ENCODE measurements at places on chromosomes 2 and 18.

DNA sequence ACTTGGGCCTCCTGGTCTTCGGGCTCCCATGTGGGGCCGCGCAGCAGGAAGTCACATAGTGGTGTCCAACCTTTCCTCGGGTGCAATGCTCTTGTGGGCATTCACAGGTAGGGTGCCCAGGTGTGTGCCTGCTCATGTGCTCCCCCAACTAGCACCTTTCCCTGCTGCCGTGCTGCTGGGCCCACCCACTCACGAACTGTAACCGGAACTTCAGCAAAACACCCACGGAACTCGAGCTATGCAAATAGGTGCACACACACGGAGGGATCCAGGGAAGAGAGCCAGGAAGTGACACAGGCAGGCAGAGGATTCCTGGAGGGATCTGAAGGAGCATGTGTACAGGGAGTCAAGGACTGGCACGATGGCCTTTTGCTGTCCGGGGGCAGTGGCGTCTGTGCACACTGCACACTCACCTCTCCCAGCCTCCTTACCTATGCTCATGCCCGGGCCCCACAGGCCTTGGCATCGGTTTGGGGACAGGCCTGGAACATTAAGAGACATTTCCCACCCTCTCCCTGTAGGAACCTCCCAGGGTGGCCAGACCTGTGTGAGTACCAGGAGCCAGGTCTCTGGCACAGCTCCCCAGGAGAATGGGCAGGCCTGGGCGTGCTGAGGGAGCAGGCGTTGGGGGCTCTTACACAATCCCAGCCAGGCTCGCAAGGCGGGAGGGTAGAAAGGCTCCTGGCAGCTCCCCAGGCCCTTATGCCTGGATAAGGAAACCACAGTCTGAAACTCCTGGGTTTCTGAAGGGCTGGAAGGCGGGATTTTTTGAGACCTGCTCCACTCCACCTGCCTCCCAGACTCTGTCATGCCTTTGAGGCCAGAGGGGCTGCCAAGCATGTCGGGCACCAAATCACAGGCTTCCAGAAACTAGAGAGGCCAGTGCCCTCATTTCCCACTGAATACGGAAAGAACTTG is 6.6 kb upstream of the PTMA start:
- no peak for DNase-seq

DNA sequence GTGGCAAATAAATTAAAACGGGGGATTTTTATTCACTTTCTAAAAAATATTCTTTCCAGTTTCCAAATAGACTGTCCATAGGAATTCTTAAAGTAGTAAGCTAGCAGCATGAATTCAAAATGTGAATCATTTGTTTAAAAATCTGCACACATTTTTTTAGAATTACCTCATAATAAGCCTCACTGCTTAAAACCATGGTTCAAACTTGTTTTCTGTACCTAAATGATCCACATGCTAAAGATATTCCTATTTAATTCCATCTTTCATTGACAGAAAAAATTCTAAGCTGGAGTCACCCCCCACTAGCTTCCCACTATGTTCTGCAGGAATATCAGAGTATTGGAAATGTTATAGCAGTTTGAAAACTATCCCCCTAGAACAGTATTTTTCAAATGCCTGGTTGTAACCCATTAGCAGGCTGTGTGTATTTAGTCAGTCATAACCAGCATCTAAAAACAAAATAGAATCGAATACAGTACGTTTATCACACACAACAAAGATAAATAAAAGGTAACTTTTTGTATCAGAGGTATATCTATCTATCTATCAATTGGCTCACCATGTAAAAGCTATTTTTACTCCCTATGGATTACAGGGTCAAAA is 11.2 kb upstream of the IKZF2 start:
- no peak for DNase-seq

- DNase-seq, result no peak
Observed at GRCh38 chr2:66346231-66346664, 88.7 kb upstream of the MEIS1 start.

GRCh38 chr2:54572262-54572635 is 116.1 kb downstream of the SPTBN1 start:
- no peak for DNase-seq

DNA sequence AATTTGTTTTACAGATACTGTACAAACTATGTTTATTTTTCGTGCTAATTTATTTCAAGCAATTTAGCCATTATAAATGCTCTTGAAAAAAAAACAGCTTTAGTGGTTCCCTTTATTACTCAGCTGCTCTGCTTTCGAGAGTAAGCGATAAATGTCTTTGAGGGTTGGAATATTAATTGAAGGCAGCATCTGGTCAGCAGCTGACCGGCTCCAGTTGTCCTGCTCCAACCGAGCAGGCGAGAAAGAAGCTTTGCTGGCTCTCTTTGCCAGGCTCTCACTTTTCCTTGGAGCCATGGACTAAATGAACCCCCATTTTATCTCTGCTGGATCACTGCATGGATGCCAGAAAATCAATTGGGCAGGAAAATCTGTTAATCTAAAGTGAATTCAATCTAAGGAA is 147.4 kb downstream of the LNPK start:
- no peak for DNase-seq

GRCh38 chr2:128457006-128457604 is 138.4 kb upstream of the HS6ST1 start:
- no peak for DNase-seq

DNA sequence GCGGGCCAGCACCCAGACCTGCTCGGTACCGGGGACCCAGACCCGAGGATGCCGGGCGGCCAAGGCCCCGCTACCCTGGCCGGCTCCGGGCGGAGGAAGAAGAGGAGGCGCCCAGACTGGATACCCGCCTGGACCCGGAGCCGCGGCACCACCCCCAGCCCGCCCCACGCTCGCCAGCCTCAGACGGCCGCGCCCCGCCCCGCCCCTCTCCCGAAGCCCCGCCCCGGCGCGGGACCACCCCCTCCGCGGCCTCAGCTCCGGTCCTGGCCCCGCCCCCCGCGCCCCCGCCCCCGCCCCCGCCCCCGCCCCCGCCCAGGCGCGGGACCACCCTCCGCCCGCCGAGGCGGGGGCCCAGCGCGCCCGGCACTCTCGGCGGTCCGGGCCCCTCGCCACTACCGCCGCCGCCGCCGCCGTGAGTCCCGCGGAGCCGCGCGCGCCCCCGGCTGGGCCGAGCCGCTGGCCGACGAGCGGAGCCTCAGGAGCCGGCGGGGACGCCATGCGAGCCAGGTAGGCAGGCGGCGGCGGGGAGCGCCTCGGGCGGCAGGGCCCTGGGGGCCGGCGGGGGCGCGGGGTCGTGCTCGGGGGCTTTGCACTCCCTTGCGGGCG is at the start of gene SH3BP4:
TSS of gene SH3BP4 (plus strand) at position 354 of the 606 bp plus-strand sequence. CDS start 82,986 bp downstream, outside the sequence.
- peak; percentile 70 for DNase-seq

DNA sequence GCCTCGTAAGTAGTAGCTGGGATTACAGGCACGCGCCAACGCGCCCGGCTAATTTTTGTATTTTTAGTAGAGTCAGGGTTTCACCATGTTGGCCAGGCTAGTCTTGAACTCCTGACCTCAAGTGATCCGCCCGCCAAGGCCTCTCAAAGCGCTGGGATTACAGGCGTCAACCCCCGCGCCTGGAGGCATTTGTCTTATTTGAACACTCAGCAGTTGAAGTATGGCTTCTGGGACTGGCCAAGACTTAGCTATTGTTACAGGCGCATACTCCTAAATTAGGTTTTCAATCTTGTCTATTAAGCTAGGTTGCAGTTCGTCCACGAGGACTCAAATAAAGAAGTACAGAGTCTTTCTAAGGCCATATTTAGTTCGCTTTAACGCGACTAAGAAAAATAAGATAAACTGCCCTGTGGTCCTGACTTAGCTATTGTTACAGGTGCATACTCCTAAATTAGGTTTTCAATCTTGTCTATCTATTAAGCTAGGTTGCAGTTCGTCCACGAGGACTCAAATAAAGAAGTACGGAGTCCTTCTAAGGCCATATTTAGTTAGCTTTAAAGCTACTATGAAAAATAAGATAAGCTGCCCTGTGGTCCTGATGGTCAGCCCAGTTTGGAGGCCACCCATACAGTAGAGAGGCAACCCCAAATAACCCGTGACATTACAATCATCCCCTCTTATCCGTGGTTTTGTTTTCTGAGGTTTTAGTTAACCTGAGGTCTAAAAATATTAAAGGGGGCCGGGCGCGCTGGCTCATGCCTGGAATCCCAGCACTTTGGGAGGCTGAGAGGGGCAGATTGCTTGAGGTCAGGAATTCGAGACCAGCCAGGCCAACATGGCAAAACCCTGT is 20.8 kb upstream of the MTA3 start:
- no peak for DNase-seq

DNA sequence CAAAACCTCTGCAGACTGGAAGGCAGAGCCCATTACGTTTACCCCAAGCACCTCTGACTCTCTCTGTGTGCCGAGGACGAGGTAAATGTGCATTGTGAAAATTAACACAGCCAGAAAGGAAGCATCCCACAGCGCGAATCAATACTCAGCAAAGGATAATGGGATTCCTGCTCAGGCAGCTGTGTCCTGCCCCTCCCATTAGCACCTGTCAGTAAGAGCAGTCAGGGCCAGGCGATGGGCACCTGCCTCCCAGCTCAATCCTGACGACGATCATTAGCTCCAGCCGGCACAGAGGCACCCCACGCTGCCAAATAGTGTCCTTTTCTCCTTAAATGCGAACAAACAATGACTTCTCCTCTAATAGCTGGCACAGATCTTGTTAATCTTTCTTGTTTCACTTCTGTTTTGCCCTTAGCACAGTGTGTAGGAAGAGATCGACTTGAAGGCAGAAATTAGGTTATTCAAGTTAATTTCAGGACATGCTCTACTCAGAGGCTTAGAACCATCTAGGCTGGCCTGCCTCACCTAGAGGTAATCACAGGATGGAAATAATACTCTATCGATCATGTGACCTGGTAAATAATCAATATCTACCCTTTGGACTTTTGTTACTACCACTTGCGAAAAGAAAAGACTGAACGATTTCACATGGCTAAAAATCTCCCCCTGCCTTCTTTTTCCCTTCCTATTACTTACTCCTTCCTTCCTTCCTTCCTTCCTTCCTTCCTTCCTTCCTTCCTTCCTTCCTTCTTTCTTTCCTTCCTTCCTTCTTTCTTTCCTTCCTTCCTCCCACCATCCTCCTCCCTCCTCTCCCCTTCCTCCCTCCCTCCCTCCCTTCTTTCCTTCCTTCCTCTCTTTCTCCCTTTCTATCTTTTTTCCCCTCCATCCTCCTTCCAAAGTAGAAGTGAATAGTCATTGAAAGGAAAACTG is 487.9 kb upstream of the ID2 start:
- no peak for DNase-seq

DNA sequence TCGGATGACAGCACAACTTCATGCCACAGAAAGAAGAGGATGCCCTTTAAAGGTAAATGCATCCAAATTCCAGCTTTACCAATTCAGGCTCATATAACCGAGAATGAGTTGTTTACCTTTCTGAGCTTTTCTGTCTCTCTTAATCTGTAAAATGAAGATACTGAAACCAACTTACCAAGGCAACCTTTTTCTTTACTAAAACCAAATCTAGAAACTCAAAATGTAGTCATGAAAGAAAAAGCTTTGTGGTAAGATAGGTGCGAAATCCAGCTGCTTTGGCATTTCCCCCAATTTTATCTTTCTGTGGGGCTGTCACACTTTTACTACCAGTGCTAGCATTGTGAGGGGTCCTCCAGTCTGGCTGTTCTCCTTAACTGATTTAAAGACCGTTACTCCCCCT is 240.4 kb downstream of the IKZF2 start:
- DNase-seq, result no peak

DNA sequence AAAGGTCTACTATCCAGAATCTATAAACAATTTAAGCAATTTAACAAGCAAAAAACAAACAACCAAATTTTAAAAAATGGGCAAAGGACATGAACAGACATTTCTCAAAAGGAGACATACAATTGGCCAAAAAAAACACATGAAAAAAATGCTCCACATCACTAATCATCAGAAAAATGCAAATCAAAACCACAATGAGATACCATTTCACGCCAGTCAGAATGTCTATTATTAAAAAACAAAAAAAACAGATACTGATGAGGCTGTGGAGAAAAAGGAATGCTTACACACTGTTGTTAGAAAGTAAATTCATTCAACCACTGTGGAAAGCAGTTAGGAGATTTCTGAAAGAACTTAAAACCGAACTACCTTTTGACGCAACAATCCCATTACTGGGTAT is 66.4 kb upstream of the SESTD1 start:
- no peak for DNase-seq

DNA sequence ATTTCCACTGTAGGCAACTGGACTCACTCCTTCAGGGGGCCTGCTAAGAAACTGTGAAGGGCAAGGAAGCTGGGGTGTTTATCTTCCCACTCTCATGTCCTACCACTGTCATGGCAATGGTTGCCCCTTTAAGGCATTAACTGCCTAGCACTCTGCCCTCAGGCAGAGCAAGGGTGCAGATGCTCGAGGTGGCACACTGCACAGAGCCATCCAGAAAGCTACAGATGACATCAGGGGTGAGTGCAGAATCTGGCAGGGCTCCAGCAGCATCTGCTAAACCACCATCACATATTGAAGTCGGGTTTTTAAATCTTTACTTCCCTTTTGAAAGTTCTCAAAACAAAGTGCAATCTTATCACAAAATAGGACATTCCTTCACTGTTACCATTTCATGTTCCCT is 75.4 kb downstream of the RAPGEF4 start:
- no peak for DNase-seq

DNA sequence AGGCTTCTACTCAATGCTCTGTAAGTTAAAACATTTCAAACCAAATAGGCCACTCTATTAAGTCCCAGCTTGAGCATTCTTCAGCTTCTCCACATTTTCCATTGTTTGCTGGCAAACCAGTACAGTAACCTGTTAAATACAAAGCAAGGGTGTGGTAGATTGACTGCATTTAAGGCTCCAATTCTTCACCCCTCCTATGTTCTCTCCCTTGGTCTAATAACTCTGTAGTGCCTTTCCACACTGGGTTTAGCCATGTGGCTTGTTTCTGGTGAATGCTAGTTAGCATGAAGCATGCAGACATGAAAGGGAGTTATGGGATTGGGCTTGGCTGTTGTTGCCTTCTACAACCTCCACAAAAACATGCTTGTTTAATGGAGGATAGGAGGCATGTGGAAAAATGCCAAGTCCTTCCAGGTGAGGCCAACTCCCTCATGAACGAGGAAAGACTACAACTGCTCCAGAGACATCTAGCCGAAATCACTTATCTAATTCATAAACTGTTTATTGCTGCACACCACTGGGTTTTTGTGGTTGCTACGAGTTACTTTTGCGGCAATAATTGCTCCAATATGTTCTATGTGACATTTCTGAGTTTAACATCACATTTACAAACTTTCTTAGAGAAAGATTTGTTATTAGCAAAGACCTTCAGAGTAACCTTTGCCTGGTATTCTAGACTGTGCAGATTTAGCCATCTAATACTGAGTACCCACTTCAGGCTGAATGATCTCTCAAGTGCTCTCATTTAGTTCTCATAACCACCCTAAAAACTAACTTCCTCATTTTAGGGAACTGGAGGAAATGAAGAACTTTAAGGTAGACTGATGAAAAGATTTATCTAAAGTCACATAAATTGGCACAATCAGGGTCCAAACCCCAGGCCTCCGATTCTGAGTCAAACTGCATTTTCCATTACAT is 104.0 kb downstream of the SMAD2 start:
- no peak for DNase-seq

All from tibial nerve (tissue), 4 donors.